Activated CD8-positive, alpha-beta memory T cell treated with anti-CD3 and anti-CD28 coated beads, Interleukin-2, amount 50 U/mL, for 4 hours (primary cell): ENCODE measurements at places on chromosomes 11 and 22.

DNA sequence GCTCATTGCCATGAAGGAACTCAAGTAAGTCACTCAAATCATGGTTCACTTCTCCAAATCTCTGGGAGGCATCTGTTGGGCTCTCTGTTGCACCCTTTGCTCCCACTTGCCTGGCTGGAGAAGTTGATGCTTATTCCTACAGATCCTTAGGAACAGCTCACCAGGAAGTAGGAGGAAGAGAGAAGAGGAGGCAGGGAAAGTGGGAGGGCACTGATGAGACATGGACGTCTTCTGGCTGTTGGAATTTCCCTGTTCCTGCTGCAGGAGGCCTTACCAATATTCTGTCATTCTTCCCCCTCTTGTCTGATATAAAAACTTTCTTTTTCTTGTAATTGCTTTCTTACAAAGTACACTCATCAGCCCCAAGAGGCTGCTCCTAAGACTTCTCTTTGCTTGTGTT is 13.6 kb downstream of the POLR2F start:
- no peak for DNase-seq

GRCh38 chr11:198236-198806 is 5.4 kb downstream of the SCGB1C1 start:
- no peak for DNase-seq

DNA sequence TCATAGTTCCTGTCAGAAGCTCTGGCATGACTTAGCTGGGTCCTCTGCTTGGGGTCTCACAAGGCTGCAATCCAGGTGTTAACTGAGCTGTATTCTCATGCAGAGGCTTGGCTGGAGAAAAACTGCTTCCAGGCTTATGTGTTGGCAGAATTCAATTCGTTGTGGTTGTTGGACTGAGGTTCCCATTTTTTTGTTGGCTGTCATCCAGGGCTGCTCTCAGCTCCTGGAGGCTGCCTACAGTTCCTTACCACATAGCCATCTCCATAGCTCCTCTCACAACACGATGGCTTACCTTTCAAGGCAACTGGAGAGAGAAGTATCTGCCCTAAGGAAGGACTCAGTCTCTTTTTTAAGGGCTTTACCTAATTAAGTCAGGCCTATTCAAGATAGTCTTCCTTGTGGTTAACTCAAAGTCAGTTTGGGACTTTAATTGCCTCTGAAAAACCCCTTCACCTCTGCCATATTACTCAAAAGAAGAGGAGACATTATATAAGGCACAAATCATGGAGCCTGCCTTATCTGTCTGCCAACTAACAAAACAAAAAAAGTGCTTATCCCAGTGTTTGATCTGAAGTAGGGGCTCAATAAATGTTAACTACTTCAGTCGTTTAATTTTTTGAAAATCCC is 35.2 kb downstream of the OR2AG2 start:
- no peak for DNase-seq

DNA sequence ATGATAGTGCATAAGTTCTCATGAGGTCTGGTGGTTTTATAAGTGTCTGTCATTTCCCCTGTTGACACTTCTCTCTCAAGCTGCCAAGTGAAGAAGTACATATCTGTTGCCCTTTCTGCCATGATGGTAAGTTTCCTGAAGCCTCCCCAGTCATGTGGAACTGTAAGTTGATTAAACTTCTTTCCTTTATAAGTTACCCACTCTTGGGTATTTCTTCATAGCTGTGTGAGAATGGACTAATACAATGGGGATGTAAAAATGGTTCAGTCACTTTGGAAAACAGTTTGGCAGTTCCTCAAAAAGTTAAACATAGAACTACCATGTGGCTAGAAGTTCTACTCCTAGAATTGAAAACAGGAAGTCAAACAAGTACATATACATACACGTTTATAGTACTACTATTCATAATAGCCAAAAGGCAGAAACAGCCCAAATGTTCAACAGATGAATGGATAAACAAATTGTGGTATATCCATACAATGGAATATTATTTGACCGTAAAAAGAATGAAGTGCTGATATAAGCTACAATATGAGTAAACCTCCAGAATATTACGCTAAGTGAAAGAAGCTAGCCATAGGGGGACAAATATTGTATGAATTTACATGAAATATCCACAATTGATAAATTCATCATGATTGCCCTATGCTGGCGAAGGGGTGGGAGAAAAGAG is 16.0 kb upstream of the DKK3 start:
- no peak for DNase-seq

- no peak for DNase-seq
These were observed 42.7 kb downstream of the LGR4 start for GRCh38 chr11:27429761-27430393.
